Femur (tissue), 1 donor: ENCODE measurements at places on chromosomes 6 and 20.

- DNase-seq: no peak
Observed at GRCh38 chr6:81304466-81304865, 448.0 kb downstream of the TENT5A start.

DNA sequence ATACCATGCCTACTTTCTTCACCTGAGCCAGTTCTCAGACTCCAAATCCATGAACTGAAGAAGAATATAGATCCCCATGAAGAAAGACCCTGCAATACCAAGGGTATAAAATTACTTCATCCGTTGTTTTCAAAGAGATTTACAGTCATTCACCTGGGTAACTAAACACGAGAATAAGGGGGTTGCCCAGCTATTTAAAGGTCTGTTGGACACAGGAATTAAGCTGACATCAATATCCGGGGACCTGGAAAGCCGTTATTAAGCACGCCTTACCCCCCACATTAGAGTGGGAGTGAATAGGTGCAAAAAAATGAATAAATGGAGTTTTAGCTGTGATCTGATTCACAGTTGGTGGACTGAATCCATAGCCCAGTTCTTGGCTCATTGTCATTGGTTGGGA is 28.9 kb downstream of the CLVS2 start:
- DNase-seq: no peak

- DNase-seq: peak; percentile 43
Observed at GRCh38 chr20:16263582-16263981, 309.7 kb downstream of the KIF16B start.

- no peak for DNase-seq
Observed at GRCh38 chr6:167056370-167056769, 57.2 kb downstream of the CEP43 start.

DNA sequence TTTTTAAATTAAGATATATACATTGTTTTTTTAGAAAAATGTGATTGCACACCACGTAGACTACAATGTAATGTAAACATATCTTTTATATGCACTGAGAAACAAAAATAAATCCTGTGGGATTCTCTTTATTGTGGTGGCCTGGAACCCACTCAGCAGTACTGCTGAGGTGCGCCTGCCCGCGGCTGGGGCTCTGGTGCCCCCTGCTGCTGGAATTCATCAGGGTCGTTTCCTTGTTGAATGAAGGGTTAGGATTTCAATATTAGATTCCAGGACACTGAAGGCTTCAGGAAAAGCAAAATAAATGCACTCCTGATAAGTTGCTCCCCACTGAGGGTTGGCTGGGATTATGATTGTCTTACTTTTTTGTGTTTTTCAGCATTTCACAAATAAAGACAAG is 175.8 kb upstream of the GGTLC1 start:
- DNase-seq: no peak
